ENCODE measurements at places on chromosomes 6 and 20.

DNA sequence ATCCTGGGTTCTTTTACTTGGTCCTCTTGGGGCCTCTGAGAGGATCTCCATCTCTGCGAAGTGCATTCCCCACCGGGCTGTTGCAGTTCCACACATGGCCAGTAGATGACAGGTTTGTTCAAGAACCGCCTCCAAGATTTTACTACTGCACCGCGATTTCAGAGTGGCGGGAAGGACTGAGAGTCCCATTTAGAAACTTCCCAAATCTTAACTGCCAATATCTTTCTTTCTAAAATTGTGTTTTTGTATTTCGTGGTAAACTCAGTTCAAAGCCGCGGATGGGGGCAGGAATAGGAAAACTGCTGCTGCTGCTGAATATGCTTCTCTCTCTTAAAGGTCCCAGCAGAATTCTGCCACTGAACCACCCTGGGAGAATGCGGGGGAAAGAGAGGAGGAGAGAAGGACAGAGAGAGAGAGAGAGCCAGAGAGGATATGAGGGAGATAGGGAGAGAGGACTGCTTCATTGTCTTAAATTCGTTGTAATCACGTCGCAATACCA lies 8.6 kb upstream of the BTNL2 start:
- DNase-seq, result peak; percentile 78
- no peaks in the 10 kb centered on the region for H3K36me3 ChIP-seq
- peaks cover 75% of the 10 kb centered on the region for H3K27me3 ChIP-seq

DNA sequence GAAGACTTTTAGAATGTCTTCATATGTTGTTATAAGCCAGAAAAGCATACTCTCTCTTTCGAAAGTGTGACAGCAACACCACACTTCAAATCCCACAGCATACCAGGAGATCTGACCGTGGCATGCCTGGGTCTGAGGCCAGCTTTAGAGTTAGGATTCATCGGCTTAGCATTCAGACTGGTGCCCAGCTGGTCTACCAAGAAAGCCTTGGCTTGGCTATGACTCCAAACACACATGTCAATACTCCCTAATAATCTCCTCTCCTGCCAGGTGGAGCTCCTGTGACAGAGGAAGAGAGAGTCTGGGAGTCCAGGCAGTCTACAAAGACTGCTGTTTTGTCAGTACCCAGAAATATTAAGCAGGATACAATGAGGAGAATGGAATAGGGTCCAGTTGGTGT lies 77.1 kb upstream of the MAN1A1 start:
- no peaks in the 10 kb centered on the region for H3K27me3 ChIP-seq
- no peaks in the 10 kb centered on the region for H3K36me3 ChIP-seq
- H3K4me3 ChIP-seq, result no peak overlapping the region
- no peak for DNase-seq

- H3K36me3 ChIP-seq, result no peaks in the 10 kb centered on the region
- H3K27me3 ChIP-seq, result no peaks in the 10 kb centered on the region
- H3K4me3 ChIP-seq, result no peak overlapping the region
- no peak overlapping the region for H3K27ac ChIP-seq
- no peak for DNase-seq
- no peaks in the 10 kb centered on the region for H3K4me1 ChIP-seq
Measured at GRCh38 chr20:22680031-22680740, 95.8 kb upstream of the FOXA2 start.

DNA sequence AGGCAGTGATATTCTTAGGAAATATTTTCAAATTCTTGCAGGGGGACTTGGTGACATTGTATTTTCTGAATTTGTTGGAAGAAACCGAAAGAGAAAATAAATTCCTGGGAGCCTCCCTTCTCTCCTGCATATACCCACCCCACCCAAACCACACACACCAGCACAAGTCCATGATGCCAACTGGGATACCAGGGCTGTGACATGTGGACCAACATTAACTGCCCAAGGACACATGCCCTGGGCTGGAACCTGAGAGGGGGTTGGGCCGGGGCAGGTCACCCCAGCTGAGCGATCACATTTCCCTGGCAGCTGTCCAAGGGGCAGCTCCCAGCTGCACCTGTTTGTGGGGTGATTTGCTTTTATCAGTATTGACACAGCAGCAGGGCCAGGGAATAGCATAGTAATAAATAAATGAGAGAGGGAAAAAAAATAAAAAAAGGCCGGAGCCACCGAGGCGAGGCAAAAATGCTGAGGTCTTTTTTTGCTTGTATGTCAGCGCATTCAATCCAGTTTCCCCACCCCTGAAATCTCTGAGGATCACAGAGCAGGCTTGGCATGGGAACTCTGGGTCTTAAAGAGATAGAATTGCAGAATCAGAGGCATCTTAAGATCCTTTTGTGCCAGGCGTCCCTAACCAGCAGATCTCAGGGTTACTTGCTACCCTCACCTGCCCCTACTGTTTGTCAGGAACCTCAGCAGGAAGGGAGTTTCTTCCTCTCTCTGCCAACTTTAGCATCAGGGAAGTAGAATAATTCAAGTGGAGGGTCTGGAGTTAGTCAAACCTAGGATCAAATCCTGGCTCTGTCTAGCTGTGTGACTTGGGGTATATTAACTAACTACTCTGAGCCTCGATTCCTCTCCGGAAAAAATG lies 66.5 kb upstream of the PIM1 start:
- H3K27ac ChIP-seq, result peak overlapping the region; percentile 67
- no peaks in the 10 kb centered on the region for H3K27me3 ChIP-seq
- H3K4me3 ChIP-seq, result peak overlapping the region; percentile 84
- H3K4me1 ChIP-seq, result peaks cover 55% of the 10 kb centered on the region
- H3K36me3 ChIP-seq, result no peaks in the 10 kb centered on the region

DNA sequence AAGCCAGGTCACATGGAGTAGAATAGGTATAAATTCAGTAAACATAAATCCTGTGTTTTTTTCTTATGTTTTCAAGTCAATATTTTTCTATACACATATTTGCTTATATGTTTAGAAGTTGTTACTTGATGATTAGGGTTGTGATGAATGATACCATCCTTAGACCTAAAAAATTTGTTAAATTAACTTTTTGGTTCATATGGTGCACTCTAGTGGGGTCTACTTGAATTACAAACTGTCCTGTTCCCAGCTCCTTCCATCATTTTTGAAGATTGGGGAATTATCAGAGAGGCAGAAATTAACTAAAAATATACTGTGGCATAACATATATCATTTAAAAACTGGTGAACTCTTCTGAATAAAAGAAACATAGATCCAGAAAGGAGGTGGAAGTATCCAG lies 48.3 kb upstream of the RIPPLY2 start:
- DNase-seq, result no peak
- no peaks in the 10 kb centered on the region for H3K4me1 ChIP-seq
- H3K36me3 ChIP-seq, result peaks cover 3% of the 10 kb centered on the region
- no peaks in the 10 kb centered on the region for H3K27me3 ChIP-seq
- no peak overlapping the region for H3K4me3 ChIP-seq

GRCh38 chr6:39887692-39888450 lies 46.4 kb downstream of the MOCS1 start:
- H3K36me3 ChIP-seq, result no peaks in the 10 kb centered on the region
- no peaks in the 10 kb centered on the region for H3K4me1 ChIP-seq
- no peak overlapping the region for H3K4me3 ChIP-seq
- H3K27ac ChIP-seq, result no peak overlapping the region

DNA sequence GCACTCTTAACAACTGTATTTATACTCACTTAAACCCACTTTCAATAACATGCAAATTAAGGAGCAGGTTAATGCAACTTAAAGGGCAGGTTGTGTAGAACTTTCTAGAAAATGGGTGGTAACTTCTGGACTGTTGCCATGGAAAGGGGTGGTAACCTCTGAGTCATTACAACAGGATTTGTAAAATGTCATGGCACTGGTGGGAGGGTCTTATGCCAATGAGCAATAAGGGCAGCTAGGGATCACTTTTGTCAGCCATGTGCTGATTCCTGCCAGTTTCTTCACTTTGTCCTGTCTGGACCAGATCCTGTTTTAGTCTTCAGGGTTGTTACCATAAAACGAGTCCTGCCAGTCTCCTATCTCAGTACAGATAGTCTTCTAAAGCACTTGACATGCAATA lies 560.5 kb upstream of the PTCHD4 start:
- no peaks in the 10 kb centered on the region for H3K36me3 ChIP-seq
- H3K4me1 ChIP-seq, result no peaks in the 10 kb centered on the region
- H3K4me3 ChIP-seq, result no peak overlapping the region
- no peaks in the 10 kb centered on the region for H3K27me3 ChIP-seq

GRCh38 chr20:22489626-22490286 lies 94.6 kb downstream of the FOXA2 start:
- DNase-seq, result no peak
- H3K27ac ChIP-seq, result no peak overlapping the region
- no peaks in the 10 kb centered on the region for H3K27me3 ChIP-seq
- H3K4me3 ChIP-seq, result no peak overlapping the region
- no peaks in the 10 kb centered on the region for H3K36me3 ChIP-seq

All from activated T-cell treated with anti-CD3 and anti-CD28 coated beads, Interleukin-2, amount 50 U/mL, for 72 hours (primary cell).